ENCODE measurements at places on chromosomes 6 and 20.
A peak's percentile ranks its signal among the peaks of the same experiment; 100 is the strongest.

GRCh38 chr6:149202100-149202499, 115.4 kb upstream of the TAB2 start:
- DNase-seq: no peak

DNA sequence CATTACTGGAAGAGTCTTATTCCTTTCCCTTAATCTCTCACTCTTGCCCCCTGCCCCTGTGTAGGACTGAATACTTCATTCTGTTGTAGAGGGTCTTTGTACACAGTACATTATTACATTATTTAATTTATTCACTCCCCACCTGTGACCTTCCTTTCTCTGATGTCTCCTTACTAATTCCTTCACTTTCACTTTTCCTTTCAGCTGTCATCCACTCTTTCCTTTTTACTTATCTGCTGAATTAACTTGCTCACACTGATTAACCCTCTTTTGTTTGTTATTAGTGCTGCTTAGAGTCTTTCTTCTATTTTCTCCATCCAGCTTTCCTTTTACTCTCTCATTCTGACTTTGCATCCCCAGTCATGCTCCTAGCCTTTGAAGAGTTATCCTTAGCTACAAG, 6.5 kb upstream of the PGBD1 start:
- no peak for DNase-seq

- no peak for DNase-seq
These were observed 207.2 kb downstream of the CD109 start for GRCh38 chr6:73903155-73903554.

DNA sequence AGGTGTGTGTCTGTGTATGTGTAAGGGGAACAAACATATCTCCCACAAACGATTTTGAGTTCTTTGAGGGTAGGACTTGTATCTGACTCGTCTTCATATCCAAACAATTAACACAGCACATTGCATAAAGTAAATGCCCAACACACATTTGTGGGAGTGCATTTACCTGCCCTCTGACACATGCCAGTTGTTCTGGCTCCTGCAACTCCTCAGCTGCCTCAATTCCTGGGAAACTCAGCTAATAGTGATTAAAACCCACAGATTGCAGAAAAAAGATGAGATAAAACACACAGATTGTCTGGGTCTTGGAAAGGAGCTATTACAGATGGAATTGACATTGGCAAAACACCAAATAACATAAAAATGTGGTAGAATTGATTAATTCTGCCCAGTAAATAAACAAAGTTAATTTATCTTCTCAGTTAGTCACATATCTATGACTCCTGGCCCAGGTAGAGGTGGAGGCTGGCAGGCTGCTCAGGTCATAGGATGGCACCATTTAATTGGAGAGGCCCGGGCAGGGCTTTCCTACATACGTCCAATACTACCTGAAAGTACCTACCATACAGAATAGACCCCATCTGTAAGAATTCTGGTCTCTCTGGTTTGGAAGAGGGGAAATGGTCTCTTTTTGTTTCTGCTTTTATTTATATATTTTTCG, 71.5 kb upstream of the IFNGR1 start:
- DNase-seq: no peak

DNA sequence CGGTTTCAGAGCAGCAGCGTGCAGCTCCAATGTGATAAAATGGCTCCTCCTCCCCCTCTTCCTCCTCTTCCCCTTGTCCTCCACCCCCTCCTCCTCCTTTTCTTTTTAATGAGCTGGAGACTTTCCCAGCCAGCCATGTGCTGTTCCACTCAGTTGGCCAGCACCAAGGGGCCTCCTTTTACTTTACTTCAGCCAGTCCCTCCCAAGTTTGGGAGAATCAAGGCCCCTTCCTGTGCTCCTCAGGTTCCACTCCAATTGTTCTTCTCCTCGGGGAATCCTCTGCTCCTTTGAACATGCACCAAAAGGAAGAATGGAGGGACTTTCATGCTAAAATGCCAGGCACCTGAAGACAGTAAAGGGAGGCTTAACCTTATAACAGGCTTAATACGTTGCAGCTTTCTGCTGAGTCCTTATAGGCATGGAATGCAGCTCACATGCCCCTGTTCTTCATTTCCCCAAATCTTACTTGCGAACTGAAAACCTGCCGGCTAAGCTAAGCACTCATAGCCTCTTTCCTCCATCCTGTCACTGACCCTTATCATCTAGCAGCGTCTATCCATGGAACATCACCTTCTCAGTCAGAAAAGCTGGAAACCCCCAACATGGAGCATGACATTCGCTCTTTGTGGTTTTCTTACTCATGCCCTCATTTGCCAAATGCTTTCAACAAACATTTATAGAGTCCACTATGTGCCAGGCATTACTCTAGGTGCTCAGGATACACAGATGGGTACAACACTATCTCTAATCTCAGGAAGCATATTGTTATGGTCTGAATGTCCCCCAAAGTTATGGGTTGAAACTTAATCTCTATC, 170.6 kb downstream of the PHACTR1 start:
- DNase-seq: peak; percentile 32

- DNase-seq: no peak
These were observed 19.4 kb downstream of the DSTN start for GRCh38 chr20:17589161-17589834.

GRCh38 chr6:70575899-70576495, 9.3 kb downstream of the SDHAF4 start:
- no peak for DNase-seq

DNA sequence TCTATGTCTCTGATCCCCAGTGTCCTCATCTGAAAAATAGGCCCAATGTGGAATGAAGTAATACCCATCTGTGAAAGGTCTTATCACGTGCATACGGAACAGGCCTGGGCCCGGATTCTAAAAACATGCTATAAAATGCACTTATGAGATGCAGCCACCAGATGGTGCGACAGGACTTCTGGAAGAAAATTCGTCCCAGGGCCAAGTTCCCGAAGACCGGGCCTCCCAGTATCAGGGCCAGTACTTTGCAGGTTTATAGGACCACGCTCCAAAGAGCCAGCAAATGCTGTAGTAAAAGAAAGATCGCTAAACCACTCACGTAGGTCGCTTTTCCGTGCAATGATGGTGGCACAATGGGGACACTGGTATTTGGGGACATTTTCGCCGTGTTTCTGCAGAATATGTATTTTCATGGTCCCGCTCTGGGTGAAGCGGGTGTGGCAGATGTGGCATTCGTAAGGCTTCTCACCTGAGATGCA, 10.6 kb downstream of the CTCFL start:
- peak; percentile 30 for DNase-seq

DNA sequence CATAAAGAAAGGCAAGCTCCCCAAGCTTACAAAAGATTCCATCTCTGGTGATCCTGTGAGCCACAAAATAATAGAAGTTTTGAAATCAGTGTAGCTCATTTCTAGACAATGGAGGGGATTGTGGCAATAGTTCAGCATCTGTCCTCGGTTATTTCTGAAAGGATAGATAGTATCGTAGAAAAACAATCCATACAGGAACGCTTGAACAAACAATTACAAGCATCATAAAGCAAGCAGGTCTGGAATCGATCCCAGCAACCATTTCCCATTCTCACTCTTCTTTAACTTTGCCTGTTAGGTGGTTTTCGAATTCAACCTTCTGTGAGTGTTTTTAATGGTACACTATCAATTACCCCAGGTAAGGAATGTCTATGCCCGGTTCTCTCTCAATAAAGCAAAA, 931.1 kb downstream of the KIF16B start:
- no peak for DNase-seq

DNA sequence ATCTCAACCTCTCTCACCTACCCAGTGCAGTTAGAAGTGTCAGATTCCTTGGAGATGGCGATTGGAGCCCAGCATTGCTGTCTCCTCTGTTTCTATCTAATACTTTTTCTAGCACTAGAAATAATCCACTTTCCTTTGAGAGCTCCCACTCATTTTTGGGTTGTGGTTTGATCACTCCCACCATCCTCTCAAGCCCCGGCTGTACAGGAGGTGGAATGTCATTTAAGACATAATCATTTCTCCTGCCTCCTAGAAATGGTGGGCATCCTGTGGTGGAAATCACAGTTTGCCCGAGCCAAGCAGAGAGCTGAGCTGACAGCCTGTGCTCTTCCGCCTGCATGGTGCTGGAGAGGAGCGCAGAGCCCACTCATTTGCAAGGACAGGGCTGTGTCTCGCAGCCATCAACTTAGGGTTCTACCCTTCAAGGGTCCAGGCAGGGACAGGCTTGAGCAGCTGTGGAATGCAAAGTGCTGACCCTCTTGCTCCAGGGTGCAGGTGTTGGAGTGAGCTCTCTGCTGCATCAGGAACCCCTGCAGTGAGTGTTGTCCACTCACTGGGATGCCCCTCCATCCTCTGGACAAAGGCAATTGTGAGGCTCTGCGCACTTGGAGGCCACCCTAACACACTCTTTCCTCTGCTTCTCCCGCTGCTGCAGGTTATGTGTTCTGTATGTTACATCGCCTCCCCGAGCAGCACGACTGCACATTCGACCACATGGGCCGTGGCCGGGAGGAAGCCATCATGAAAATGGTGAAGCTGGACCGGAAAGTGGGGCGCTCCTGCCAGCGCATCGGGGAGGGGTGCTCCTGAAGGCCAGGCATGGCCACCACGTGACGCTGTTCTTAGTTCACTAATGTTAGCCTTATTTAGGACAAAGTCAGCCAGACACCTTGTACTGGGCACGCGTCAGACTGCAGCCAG, 332.3 kb downstream of the ZFAND3 start:
- DNase-seq: no peak

- DNase-seq: no peak
These were observed 23.5 kb downstream of the RUNX2 start for GRCh38 chr6:45351667-45352066.

GRCh38 chr6:15763837-15764236, 101.0 kb upstream of the DTNBP1 start:
- DNase-seq: peak; percentile 60

- DNase-seq: no peak
These were observed 41.8 kb downstream of the THBS2 start for GRCh38 chr6:169211881-169212280.

DNA sequence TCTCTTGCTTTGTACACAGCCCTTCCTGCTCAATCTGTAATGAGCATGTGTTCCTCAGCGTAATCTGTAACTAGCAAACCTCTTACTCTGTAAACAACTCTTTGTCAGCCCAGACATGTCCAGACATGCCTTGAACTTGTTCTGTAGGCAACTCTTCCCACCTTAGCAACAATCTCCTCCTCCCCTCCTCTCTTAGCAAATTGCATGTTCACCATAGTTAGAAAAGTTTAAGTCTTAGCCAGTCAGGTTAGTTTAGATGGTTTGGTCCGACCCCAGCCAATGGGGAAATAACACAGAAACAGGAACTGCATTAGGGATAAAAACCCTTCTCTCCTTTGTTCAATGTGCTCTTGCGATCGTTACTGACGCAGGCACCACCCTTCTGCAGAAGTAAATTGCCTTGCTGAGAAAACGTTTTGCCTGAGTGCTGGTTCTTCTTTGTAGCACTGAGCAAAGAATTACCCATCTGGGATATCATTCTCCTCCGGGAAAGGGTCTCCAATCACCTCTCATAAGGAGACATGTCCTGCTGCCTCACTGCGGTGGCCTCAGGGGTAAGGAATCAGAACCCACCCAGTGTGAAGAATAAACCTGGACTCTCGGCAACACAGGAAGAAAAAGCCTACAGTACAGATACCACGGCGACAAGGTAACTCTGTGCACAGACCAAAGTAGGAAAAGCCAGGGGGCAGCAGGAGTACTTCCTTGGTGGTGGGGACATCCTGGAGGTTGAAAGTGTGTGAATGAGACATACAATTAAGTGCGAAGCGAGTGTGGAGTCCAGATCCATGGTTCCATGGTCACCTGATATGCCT, 26.2 kb downstream of the PLN start:
- no peak for DNase-seq

- DNase-seq: peak; percentile 98
These were observed 65.4 kb upstream of the FBXL4 start for GRCh38 chr6:99013145-99013544.

- DNase-seq: peak; percentile 46
These were observed 15.8 kb upstream of the RNF182 start for GRCh38 chr6:13908955-13909381.

GRCh38 chr6:127111526-127111925, 6.9 kb upstream of the RSPO3 start:
- DNase-seq: peak; percentile 67

- DNase-seq: no peak
These were observed 168.6 kb upstream of the GGTLC1 start for GRCh38 chr20:24157213-24157612.

DNA sequence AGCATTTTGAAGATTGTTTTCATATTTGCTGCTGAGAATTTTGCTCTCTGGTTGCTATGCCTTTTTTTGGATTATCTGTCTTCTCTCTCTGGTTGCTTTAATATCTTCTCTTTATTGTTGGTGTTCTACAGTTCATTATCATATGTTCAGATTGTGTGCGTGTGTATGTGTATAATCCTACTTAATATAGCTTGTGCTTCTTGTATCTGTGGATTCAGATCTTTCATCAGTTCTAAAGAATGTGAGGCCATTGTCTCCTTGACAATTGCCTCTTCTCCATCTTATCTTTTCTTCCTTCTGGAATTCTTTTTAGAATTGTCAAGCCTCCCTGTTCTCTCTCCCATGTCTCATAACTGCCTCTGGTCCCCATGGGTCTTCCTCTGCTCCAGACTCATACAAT, 195.4 kb downstream of the CDC5L start:
- DNase-seq: no peak

DNA sequence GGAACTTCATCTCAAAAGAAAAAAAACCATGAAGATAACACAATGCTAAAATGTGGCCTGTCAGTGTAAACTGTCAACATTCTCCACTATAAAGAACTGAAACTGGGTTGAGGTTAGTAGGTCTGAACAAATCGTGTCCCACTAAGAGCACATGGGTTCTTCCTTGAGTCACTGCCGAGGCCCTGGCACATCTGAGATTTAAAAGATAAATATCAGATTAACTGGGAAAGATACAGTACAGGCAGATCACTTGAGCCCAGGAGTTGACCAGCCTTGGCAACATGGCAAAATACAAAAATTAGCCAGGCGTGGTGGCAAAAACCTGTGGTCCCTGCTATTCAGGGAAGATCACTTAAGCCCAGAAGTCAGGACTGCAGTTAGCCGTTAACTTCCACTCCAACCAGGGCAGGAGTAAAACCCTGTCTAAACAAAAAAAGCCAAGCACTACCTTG, 5.6 kb downstream of the EEF1A1 start:
- DNase-seq: peak; percentile 53

GRCh38 chr20:24784607-24785006, 164.5 kb upstream of the CST7 start:
- no peak for DNase-seq

- DNase-seq: no peak
These were observed 50.0 kb upstream of the PLEKHG1 start for GRCh38 chr6:150549674-150550101.

- DNase-seq: no peak
These were observed 3.5 kb upstream of the HTR1B start for GRCh38 chr6:77466451-77467437.

DNA sequence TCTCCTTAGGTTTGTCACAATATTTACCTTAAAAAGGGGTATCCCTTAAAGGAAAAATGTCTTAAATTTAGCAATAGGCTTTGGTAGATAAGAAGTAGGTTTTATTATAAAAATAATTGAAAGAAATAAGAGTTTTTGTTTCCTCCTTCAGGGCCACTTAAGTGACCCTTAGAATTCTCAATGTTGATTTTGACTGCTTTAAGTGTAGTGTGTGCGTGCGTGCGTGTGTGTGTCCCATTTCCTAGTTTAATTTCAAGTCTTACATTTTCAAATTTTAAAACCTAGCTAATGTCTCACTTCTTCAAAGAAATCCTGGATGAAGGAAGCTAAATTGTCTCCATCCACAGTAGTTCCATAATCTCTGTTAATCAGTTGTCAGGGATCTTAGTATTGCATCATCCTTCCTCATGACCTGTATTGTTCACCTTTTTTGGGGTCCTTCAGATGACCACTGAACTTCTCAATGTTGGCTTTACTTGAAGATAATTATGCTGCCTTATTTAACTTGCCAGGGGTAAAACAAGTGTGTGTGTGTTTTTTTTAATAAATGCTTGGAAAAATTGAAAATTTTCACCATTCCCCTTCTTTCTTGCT, 50.7 kb upstream of the TFB1M start:
- DNase-seq: no peak
